ENCODE measurements at places on chromosomes 3 and 15. TPM values are rescaled to one million over a fixed set of nuclear protein-coding genes. Genes with fewer than 3 reads are reported as not detected.

Gene SH2D7
- not detected for total RNA-seq

Gene NUP210
- not detected for total RNA-seq

Gene TMCO5A
- not detected for total RNA-seq

Gene SEMA5B
- not detected for total RNA-seq

Gene INTS14
- 35.8 TPM for total RNA-seq

Gene LIPH
- total RNA-seq, result 0.03 TPM

Gene FSIP1
- 0.58 TPM for total RNA-seq

Gene NOX5
- total RNA-seq, result 0.14 TPM

Gene CMTM7
- 27.5 TPM for total RNA-seq

Gene GRIP2
- 0.81 TPM for total RNA-seq

Gene BBX
- 51.1 TPM for total RNA-seq

Gene CHRFAM7A
- 0.34 TPM for total RNA-seq

Gene SNTN
- not detected for total RNA-seq

Gene TAGLN3
- total RNA-seq, result 14.9 TPM

Gene SPATA12
- 0.03 TPM for total RNA-seq

Gene GOLGA6D
- not detected for total RNA-seq

Gene TP53BP1
- 31.5 TPM for total RNA-seq

Gene EXD1
- not detected for total RNA-seq

Gene ZNF774
- total RNA-seq, result 1.9 TPM

Gene PLA2G4E
- total RNA-seq, result 0.14 TPM

Gene ITIH3
- total RNA-seq, result not detected

Gene KNG1
- total RNA-seq, result not detected

Gene PPP2R3A
- 15.4 TPM for total RNA-seq

Gene GASK1A
- total RNA-seq, result 0.99 TPM

Gene CNTN6
- not detected for total RNA-seq

Gene MCCC1
- 12.9 TPM for total RNA-seq

Gene SPINT1
- 121 TPM for total RNA-seq

Gene GPR171
- total RNA-seq, result not detected

Gene GABPB1
- 26.1 TPM for total RNA-seq

Gene MYH15
- 6.3 TPM for total RNA-seq

Gene GOLGA8T
- 0.10 TPM for total RNA-seq

Gene PEX5L
- 1.1 TPM for total RNA-seq

Gene UBAP1L
- total RNA-seq, result 0.49 TPM
